AG20443 (cell line): ENCODE measurements at places on chromosomes 13 and 19.
A peak's percentile ranks its signal among the peaks of the same experiment; 100 is the strongest.

DNA sequence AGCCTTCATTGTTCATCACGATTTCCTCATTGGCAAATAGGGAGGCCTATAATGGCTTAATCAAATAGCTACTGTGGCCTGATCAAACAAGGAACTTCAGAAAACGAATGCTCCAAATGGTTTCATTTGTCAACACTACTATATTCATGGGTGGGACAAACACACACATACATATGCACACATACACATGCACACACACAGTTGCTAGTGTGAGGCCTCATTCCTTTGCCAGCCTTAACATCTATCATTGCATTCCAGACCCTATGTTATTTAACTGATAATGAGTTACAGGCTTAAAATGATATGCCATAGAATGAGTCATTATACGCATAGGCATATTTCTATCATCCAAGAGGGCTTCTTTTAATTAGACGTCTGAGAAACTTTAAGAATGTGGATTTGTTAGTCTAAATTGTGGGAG, 140.2 kb downstream of the KLF5 start:
- no peak for DNase-seq

- DNase-seq, result no peak
Observed at GRCh38 chr13:112712451-112713207, 22.8 kb downstream of the ATP11A start.

DNA sequence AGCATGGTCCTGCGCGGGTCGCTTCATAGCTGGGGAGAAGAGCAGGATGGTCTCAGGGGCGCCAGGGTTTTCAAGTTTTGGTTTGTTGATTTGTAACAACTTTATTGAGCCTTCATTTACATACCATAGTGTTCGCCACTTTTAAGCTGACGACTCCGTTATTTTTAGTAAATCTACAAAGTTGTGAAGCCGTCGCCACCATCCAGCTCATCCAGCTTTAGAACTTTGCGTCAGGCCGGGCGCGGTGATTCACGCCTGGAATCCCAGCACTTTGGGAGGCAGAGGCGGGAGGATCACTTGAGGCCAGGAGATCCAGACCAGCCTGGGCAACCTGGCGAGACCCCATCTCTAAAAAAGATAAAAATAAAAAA, 404 bp downstream of the C19orf44 start:
- peak; percentile 37 for DNase-seq

- DNase-seq, result no peak
Observed at GRCh38 chr19:18221815-18222725, 4.2 kb downstream of the PDE4C start.

DNA sequence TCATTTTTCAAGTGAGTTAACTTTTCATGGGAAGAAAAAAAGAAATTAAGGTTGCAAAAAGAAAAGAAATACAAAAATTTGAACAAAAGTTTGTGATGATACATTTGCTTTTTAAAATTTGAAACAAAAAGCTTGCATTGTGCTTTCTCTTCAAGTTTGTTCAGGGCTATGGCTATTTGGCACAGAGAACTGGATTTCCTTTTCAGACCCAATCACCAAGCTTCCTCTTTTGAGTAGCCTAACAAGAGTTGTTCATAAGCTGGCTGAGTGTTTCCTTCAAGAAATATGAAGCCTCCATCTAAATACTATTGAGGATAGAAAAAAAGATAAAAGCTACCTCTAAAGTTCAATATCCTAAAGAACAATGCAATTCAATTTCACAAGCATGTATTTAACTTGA, 787.8 kb downstream of the LIG4 start:
- no peak for DNase-seq

DNA sequence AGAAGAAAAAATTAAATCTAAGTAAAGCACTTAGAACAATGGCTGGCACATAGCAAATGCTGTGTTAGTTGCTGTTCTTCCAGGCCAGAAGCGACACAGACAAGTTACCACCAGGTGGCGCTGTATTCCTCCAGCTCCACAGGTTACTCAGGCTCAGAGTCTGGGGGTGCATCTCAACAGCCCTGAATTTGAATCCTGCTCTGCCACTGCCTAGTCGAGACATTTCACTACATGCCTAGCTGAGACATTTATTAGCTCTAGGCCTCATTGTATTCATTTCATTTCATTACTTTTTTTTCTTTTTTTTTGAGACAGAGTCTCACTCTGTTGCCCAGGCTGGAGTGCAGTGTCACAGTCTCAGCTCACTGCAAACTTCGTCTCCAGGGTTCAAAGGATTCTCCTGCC, 16.4 kb upstream of the CYP2B6 start:
- peak; percentile 84 for DNase-seq

GRCh38 chr19:55376241-55376933, at the start of gene TMEM190:
Gene TMEM190, plus strand, starts transcription at chr19:55376826. Its CDS starts 28 bp downstream, at chr19:55376854.
- DNase-seq, result no peak

DNA sequence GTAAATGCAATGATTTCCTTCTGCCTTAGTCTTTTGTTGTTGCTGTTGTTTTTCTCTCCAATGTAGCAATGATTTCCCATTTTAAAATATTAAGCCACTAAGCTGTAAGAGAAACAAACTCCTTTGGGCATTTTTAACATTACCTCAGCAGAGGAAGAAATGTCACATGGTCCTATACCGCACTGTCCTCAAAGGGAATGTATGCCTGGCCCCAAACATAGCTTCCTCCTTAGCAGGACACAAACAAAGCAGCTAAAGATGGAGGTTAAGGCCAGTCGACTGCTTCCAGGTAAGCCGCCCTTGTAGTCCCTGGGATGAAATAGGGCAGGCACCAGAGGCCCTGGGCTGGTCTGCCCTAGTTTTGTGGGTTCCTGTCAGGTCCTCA, 249.0 kb downstream of the TSHZ3 start:
- DNase-seq, result no peak

GRCh38 chr13:32060401-32060878, 28.9 kb downstream of the FRY start:
- DNase-seq, result no peak

- no peak for DNase-seq
Observed at GRCh38 chr13:101514100-101514499, 61.6 kb downstream of the ITGBL1 start.

DNA sequence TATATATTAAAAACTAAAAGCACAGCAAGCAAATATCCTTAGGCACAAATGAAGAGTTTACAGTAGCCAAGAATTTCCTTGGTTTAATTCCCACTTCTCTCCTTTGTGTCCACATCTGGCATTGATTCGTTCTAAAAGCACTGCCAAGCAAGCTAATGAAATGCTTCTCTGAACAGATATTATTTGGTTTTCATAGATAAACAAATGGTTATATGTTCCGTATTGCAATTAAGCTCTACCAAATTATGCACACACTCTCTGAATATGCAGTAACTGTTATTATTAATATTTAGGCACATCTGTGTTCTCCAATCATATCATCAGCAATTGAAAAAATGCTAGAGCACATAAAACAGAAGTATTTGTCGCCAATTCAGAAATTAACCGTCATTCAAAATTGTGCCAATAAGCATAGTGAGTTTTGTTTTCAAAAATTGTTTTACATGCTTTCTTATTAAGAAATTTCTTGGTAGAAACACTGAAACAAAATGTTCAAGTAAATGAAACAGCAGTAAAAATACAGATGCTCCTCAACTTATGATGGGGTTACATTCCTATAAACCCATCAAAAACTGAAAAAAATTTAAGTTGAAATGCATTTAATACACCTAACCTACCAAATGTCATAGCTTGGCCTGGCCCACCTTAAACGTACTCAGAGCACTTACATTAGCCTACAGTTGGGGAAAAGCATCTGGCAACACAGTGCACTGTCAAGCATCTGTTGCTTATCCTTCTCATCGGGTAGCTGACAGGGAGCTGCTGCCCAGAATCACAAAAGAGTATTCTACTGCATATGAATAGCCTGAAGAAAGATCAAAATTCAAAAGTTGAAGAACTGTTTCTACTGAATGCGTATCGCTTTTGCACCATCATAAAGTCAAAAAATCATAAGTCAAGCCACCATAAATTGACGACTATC, 2134.7 kb downstream of the PCDH9 start:
- no peak for DNase-seq

DNA sequence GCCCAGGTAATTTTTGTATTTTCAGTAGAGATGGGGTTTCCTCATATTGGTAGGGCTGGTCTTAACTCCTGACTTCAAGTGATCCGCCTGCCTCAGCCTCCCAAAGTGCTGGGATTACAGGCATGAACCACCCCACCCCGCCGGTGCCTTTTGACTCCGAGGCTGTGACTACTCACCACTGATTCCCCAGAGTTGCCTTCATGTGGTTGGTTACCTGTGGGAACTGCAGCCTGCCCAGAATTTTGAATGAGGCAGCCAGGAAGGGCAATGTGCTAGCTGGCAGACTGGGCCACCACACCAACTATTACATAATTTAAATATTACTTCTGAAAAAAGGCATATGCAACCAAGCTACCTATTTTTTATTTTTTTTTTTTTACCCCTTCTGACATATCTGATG, 42.8 kb downstream of the N4BP2L2 start:
- DNase-seq, result no peak

DNA sequence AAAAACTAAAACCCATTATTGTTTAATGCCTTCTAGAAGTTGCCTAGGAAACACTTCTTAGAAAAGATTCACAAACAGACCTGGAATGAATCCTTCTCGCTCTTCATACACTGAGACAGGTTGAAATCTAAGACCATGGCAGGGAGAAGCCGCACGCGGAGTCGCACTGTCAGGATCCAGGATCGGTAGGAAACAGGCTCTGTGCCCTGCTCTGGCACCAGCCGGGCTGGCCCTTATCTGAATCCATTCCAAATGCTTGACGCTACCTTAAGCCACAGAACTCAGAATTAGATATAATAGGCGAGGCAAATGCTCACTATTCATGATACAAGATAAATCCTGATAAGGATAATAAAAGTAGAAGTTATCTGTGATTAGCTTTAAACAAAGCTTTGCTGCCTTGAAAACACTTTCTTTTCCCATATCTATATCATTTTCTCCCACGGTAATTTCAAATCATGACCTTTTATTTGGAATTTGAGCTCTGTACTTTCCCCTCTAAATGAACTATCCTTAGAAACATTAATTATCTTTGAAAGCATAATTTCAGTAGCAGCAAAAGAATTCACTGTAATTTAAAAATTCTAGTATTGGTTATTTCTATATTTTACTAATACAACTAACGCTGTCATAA, 385.6 kb downstream of the IRS2 start:
- no peak for DNase-seq

- peak; percentile 60 for DNase-seq
Observed at GRCh38 chr19:10270616-10271394, at the start of gene ICAM1. Gene ICAM1, plus strand, starts transcription at chr19:10271120. Its CDS starts 40 bp downstream, at chr19:10271160.

GRCh38 chr13:74024314-74024713, 109.9 kb downstream of the KLF12 start:
- DNase-seq, result no peak

DNA sequence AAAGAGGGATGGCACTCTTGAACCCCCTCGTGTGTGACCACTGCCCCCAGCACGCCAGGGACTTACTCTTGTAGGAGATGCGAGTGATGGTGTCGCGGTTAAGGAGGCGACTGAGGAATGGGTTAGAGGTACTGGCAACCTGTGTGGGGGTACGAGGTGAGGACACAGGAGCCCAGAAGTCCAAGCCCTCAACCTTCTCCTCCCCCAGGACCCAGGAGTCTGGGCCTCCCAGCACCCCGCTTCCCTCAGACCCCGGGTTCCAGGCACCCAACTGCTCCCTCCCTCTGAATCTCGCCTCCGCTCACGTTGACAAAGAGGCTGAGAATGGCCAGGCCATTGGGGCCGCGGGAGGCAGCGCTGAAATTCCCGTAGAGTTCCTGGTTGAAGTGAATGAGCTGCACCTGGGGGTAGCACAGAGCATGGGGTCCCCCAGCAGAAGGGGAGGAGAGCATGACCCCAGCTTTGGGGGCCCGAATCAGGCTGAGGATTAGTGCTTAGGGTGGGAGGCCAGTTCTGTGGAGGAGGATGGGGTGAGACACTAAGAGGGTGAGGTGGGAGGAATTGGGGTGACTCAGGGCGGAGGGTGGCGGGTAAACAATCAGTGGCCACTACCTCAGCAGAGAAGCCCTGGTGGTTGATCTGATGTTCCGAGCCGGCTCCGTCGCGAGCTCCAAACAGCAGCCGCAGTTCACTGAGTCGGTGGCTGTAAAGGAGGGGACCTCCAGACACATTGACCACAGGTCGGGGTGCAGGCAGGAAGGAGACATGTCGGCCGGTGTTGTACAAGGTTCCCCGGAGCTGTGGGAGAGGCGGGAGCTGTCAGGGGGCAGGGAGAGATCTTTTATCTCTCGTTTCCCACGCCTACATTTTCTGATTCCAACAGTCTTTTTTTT, 2.5 kb upstream of the DBP start:
- no peak for DNase-seq

GRCh38 chr13:35768073-35768472, 291.6 kb upstream of the MAB21L1 start:
- DNase-seq, result no peak

- peak; percentile 63 for DNase-seq
Observed at GRCh38 chr19:48608798-48609263, 2.3 kb downstream of the SPACA4 start.

DNA sequence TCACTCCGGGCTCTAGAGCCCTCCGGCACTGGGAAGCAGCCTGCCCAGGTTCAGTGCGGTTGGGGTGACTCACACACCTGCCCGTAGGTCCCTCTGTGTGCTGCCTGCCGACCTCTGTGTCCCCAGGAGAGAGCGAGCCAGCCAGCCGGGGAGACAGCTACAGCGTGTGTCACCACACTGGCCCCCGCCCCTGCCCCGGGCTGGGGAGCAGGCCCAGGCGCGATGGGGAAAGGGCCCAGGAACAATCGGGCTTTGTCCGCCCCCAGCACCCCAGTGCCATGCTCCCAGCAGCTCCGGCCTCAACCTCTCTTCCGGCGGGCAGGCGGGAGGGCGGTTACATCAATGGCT, at the start of gene KLK6:
TSS of gene KLK6 (minus strand) at position 179 of the 348 bp plus-strand sequence. CDS start 1,487 bp downstream, outside the sequence.
- no peak for DNase-seq

- DNase-seq, result peak; percentile 85
Observed at GRCh38 chr19:46624958-46625661, at the start of gene PTGIR. Gene PTGIR, minus strand, starts transcription at chr19:46625089. Its CDS starts 864 bp downstream, at chr19:46624225.

GRCh38 chr19:29528946-29529645, 3.3 kb downstream of the VSTM2B start:
- no peak for DNase-seq

- DNase-seq, result no peak
Observed at GRCh38 chr13:46008631-46009030, 43.9 kb downstream of the ZC3H13 start.

- DNase-seq, result no peak
Observed at GRCh38 chr13:110640591-110641029, 25.3 kb downstream of the NAXD start.

DNA sequence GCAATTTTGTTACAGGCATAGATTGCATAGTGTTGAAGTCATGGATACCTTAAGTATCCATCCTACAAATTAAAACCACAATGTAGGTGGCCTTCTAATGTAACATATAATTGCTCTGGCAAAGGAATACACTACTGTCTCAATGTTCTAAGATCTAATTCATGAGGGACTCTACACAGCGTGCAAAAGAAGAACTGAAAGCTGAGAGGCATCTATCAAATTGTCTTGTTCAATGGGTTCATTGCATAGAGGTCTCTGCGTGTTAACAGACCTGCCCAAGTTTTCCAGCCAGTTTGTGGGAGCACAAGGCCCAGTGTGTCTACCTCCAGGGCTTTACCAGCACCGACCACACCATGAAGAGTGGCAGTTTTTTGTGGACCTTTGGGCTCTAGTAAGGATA, 451.4 kb downstream of the ITGBL1 start:
- no peak for DNase-seq
